ENCODE measurements at places on chromosomes 2 and 18. TPM values are rescaled to one million over a fixed set of nuclear protein-coding genes. Genes with fewer than 3 reads are reported as not detected.

The DES gene
- total RNA-seq, result under 0.01 TPM

The GTF3C2 gene
- 44.7 TPM for total RNA-seq

The TUBA3D gene
- total RNA-seq, result not detected

The PSMA8 gene
- not detected for total RNA-seq

The SKA1 gene
- 3.7 TPM for total RNA-seq

The GBX2 gene
- 0.78 TPM for total RNA-seq

The YWHAQ gene
- total RNA-seq, result 358 TPM

The STPG4 gene
- total RNA-seq, result not detected

The DSG2 gene
- total RNA-seq, result 28.7 TPM

The ITPRID2 gene
- total RNA-seq, result 111 TPM

The NEU2 gene
- total RNA-seq, result not detected

The TMEM247 gene
- not detected for total RNA-seq

The CLIP4 gene
- 14.4 TPM for total RNA-seq

The DSC2 gene
- total RNA-seq, result 1.7 TPM

The TRIM54 gene
- 0.24 TPM for total RNA-seq

The TFCP2L1 gene
- 0.16 TPM for total RNA-seq

The ZNF892 gene
- total RNA-seq, result 5.7 TPM

The GPR45 gene
- not detected for total RNA-seq

The CDK15 gene
- 0.24 TPM for total RNA-seq

The CTLA4 gene
- not detected for total RNA-seq

The HOXD3 gene
- total RNA-seq, result not detected

The TWIST2 gene
- total RNA-seq, result 63.5 TPM

The SP5 gene
- total RNA-seq, result not detected

The BBS5 gene
- total RNA-seq, result 12.1 TPM

The PSMG2 gene
- total RNA-seq, result 87.4 TPM

The CPLX4 gene
- total RNA-seq, result not detected

The ST8SIA5 gene
- 0.24 TPM for total RNA-seq

The FRZB gene
- 0.52 TPM for total RNA-seq

The RNU2-63P gene
- not detected for total RNA-seq

The C2orf78 gene
- total RNA-seq, result not detected

The ST6GAL2 gene
- 1.9 TPM for total RNA-seq

The IL1RL1 gene
- total RNA-seq, result 108 TPM

The SPATA3 gene
- not detected for total RNA-seq

The MARCO gene
- total RNA-seq, result not detected

The FIGN gene
- total RNA-seq, result 1.0 TPM

The TLK1 gene
- total RNA-seq, result 13.7 TPM

The ALPI gene
- total RNA-seq, result not detected

The TDRD15 gene
- total RNA-seq, result not detected

The SLC5A7 gene
- not detected for total RNA-seq

The SMYD1 gene
- total RNA-seq, result not detected

The CPO gene
- not detected for total RNA-seq

The M1AP gene
- not detected for total RNA-seq

The KIF1A gene
- total RNA-seq, result 2.7 TPM

The EFHD1 gene
- total RNA-seq, result 2.2 TPM

The PDE11A gene
- not detected for total RNA-seq

The KCNIP3 gene
- 0.96 TPM for total RNA-seq

The MAT2A gene
- 56.6 TPM for total RNA-seq

The REG3G gene
- total RNA-seq, result not detected

The SUPT7L gene
- total RNA-seq, result 16.0 TPM

The PRKCE gene
- total RNA-seq, result 5.4 TPM

The CPS1 gene
- 23.7 TPM for total RNA-seq
